ENCODE measurements at places on chromosomes 7 and 10. TPM values are rescaled to one million over a fixed set of nuclear protein-coding genes. Genes with fewer than 3 reads are reported as not detected.

Gene SLC13A4
- polyA plus RNA-seq: 0.12 TPM

Gene DCLRE1C
- 5.4 TPM for polyA plus RNA-seq

Gene TMEM139
- polyA plus RNA-seq: 26.4 TPM

DNA sequence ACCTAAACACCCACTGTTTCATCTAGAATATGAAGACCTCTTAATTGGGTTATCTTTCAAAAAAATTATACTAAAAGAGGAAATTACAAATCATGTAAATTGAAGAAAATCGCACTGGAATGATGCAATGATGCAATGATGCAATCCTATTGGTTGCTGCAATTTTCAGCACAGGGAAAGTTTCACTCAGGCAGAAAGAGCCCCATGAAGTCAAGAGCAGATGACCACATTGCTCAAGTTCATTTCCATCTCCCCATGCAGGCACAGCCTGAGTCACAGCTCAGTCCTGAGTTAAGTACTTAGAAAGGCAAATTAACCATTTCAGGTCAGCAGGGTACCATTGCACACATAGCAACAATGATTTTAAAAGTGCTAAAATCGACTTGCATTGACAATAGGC is 180.3 kb upstream of the MYO3A start:
- DNase-seq: no peak

GRCh38 chr7:31327071-31327470 is 13.5 kb downstream of the NEUROD6 start:
- no peak for DNase-seq

Gene THSD7A
- under 0.01 TPM for polyA plus RNA-seq

GRCh38 chr10:33244354-33244967 is 90.0 kb downstream of the NRP1 start:
- no peak for DNase-seq

DNA sequence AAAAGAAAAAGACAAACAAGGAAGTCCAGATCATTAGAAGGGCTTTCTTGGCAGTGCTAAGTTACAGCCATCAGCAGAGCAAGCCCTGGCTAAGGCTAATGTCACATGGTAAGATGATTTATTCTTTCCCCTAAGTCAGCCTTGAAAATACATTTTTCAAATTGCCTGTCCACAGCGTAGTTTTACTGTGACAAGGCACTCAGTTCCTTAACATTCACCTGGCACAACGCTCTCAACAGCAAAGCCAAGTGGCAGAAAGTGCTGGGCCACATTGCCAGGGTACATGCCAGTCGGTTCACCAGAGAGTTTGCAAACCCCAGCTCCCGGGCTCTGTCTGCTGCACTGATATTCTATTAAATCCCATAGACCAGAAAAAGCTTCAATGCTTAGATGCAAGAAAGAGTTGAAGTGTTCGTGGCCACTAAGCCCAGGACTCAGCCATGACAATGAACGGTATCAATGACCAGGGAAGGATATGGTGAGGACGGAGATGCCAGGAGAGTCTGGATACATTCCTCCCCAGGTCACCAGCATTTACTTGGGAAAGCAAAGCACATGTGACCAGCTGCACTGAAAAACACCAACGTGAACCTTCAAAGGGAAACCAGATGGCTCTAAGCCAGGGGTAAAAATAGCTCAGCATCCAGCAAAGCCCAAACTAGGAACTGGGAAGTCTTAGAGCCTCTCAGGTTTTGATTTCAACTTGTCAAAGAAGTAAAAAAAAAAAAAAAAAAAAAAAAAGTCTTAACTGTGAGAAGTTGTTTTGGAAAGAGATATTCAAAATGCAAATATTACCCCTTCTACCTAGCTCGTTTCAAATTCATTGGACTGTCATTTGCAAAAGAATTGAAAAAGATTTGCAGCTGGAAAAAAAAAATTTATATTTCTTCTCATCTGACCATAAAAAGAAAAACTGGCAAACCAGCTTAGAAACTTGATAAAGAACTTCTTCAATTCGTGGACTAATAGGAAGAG is 23.9 kb upstream of the MPP7 start:
- peak; percentile 88 for DNase-seq

- DNase-seq: no peak
These were observed 399.3 kb downstream of the PPP1R3A start for GRCh38 chr7:113519472-113519871.

GRCh38 chr7:87645446-87645845 is 17.2 kb downstream of the RUNDC3B start:
- no peak for DNase-seq

DNA sequence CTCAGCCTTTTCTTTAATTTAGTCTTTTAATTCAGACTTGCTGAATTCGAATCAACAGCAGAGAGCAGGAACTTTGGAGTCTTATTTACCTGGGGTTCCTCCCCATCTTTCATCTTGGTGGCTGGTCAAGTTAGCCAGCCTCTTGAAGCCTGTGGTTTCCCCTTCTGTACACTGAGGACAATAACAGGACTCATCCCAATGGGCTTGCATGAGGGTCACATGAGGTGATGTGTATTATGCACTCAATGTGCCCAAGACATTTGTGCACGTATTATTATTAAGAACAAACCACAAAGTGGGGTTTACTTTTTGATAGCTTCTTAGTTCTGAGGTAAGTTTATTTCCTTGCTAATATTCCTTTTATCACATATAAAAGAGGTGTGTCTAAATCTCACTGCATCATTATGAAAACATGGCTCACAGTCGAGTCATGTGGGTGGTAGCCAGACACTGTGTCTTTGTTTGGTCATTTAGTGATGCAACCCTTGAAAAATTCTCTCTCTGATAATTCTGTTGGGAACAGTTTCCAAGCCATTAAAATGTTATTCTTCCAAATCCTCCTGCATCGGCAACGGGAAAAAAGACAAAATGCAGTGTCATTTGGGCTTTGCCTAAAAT is 86.5 kb upstream of the GRB10 start:
- no peak for DNase-seq

GRCh38 chr10:62502995-62503613 is 128.9 kb downstream of the ZNF365 start:
- DNase-seq: no peak

DNA sequence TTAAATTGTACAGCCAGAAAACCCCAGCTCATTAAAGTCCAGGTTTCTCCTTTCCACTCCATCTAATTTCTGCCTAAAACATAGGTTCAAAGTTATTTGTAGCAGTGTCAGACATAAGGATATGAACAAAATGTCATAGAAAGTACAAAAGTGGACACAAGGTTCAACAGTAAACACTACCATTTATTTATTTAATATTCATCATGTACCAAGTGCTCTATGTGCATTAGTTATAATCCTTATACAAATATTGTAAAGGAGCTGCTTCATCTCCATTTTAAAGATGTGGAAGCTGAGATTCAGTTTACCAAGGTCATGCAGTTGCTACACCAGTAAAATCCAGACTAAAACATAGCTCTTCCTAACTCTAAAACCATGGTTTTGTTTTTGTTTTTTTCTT is 52.0 kb upstream of the CDK1 start:
- DNase-seq: no peak

Gene CDK14
- polyA plus RNA-seq: 2.4 TPM

GRCh38 chr10:102267748-102268147 is 22.4 kb downstream of the GBF1 start:
- DNase-seq: no peak

DNA sequence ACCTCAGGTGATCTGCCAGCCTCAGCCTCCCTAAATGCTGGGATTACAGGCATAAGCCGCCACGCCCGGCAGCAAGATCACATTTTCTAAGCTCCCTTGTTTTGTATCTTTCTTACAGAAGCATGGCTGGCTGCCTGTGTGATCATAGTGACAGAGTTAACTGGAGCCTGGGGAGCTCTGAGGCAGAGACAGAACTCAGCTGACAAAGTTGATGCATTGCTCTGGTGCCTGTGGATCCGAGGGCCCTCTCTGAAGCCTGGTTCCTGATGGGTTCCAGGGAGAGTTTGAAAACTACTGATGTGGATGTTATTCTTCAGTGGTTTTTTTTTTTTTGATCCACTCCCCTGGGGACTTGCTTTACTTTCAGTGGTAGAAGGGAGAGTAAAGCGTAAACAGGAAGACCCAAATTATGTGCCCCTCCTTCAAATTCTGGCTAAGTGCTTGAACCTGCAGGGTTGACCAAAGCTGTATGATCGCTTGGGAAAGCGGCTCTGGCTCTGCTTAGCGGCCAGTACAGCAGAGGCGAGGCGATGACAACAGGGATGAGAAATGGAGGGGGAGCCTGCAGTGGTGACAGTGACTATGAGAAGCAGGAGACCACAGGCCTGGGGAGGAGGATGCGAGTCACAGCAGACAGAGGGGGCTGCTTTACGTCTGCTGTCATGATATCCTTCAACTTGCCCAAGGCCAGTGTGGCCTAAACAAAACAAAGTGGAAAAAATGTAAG is 6.8 kb upstream of the EFCAB10 start:
- no peak for DNase-seq

- no peak for DNase-seq
These were observed 900 bp downstream of the MKLN1 start for GRCh38 chr7:131328377-131329175.

Gene PAPOLB
- not detected for polyA plus RNA-seq

DNA sequence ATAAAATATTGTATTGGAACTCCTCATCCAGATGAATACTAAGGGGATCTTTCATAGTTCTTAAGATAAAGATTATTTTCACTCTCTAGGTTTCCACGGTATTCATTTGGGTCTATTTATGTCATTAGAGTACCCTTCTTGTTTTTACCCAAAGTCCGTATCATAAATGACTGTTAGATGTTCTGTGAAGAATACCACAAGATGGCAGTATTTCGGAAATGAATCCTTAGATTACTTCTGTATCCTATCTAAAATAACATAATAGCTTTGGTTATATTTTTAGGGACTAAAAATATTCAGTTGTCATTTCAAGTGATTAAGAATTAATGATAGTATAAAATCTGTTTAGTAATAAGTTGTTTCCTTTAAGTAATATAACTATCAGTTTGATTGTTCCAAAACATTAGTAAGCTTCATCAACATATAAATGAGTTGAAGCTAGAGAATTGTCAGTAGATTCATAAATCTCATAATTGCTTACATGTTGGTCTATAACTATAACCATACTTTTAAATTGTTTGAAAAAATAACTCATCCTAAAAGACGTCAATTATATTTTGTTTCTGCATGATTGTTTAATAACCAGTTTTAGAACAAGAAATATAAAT is 337.5 kb upstream of the KCND2 start:
- DNase-seq: no peak

DNA sequence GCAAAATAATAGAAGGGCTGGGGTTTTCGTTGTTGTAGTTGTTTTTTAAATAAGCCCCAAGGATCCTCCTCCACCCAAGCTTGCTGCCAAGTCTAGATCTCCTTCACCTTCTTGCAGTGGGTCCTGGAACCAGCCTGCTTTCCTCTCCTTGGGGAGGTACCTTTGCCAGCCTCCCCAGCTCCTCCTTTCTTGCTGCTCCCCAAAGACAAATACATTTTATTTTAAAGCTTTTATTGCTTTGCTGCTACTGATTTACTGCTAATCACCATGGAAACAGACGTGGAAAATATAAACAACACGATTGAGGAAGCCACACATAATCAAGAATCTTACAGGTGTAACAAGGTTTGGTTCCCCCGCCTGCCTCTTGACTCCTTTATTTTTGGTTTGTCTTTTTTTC is 17.4 kb upstream of the SLF2 start:
- no peak for DNase-seq

DNA sequence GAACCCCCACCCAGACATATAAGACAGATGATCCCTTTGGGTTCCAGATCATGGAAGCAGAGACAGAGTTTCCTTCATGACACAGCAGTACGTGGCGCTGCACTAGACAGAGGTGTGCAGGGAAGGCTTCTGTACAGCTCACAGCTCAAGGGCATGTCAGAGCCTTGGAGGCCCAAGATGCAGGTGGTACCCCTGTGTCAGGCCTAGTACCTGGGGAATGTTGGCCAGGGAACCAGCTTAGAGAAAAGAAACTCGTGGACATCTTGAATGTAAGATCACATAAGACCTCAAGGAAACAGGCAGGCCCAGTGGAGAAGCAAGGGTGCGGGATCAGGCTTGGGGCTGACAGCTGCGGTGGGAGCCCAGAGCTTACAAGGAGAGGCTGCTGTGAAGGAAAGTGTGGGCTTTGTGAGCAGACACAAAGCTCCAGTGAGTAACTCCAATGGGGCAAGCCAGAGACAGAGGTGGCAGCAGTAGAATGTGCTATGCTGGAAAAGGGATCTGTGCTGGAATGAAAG is 91.4 kb downstream of the WDFY4 start:
- DNase-seq: no peak

DNA sequence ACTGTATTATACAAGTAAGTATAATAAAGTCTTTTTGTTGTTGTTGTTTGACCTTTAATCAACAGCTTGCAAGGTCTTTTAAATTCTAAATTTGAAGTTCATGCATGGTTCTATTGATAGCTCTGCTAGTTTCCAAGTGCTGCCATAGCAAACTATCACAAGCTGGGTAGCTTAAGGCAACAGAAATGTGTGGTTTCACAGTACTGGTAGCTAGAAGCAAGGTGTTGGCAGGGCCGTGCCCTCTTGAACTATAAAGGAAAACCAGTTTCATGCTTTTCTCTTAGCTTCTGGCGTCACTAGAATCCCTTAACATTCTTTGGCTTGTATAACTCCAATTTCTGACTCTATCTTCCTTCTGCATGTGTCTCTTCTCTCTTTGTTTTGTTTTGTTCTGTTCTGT is 1021.9 kb upstream of the AUTS2 start:
- no peak for DNase-seq

- DNase-seq: no peak
These were observed 45.1 kb upstream of the WDR11 start for GRCh38 chr10:120806081-120806480.

GRCh38 chr10:89793649-89794254 is 92.4 kb downstream of the KIF20B start:
- DNase-seq: no peak

GRCh38 chr7:31249671-31250070 is 90.9 kb downstream of the NEUROD6 start:
- DNase-seq: no peak

Gene CHRM2
- 4.7 TPM for polyA plus RNA-seq

- DNase-seq: peak; percentile 88
These were observed 87.2 kb downstream of the RNF216 start for GRCh38 chr7:5694221-5694754.

GRCh38 chr10:84763965-84764364 is 435.6 kb downstream of the CCSER2 start:
- no peak for DNase-seq

GRCh38 chr7:64099656-64100531 is 54.7 kb downstream of the ZNF727 start:
- peak; percentile 56 for DNase-seq

DNA sequence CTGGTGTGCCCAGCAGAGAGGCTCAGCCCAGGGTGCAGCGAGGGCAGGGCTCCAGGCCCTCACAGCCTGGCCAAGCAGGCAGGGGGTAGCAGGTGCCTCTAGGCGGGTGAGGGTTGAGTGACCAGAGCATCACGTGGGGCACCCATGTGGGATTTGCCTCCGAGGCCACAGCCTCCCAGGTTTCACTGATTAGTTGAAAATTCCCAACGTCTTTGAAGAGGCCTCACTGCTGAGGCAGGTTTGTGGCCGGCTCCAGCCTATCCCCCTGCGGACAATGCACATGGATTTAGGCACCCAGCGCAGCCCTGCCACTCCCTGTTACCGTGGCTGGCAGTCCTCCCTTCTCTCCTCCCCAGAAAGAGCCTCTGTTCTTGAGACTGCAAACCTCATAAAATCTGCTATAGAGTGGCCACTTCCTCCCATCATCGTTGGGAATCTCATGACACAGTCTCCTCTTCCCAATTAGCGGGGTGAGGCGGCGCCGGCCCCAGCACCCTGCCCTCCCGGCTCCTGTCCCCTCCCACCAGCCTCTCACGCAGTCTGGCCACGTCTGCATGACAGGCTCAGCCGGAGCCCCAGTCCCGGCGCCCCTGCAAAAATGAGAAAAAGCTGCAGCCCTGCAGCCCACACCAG is 10.8 kb downstream of the MYL10 start:
- DNase-seq: no peak
